A673 (cell line): ENCODE measurements at places on chromosomes 6 and 20. TPM values are rescaled to one million over a fixed set of nuclear protein-coding genes. Genes with fewer than 3 reads are reported as not detected.

The WFDC12 gene
- not detected in 2 replicates for total RNA-seq

GRCh38 chr6:29909985-29910384, 32.3 kb upstream of the HLA-A start:
- DNase-seq = no peak

DNA sequence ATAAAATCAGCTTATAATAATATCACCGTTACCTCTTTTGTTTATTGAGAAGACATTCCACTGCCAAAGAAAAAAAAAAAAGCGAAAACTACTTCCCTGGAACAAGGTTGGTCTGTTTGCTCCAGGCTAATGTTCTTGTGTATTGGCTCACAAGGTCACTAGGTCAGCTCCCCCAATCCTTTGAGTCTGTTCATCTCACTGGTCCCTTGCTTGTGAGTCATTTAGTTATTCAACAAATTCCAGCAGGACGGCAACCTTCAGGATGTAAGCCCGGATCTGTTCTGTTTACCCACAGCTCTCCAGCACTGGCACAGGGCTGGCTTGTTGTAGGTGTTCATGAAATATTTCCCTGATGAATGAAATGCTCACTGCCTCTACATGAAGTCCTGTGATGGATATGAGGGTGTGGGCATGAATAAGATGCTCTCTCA, 3.3 kb downstream of the ARHGAP40 start:
- no peak for DNase-seq

GRCh38 chr6:16239798-16240123, 1.4 kb downstream of the GMPR start:
- DNase-seq = no peak

The GABRR2 gene
- 0.67 and 0.74 TPM in 2 replicates for total RNA-seq
